Activated CD4-positive, alpha-beta T cell treated with anti-CD3 and anti-CD28 coated beads for 1 hour (primary cell): ENCODE measurements at places on chromosomes 16 and 17.

DNA sequence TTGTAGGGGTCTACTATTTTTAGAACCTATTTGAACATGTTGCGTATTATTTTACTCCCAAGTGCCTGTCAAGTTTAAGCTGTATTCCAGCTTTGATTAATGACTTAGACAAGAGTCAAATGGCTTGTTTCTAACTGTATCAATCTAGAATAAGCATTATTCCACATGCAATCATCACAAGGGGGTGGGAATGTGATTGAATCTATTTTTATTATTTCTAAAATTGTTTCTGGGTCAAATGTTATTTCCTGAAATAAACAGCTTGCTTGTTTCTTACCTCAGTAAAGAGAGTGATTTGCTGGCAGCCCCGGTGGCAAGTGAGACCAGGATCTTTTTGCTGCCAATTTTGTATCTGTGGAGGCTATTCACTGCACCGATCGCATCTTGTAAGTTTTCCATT, 21.5 kb downstream of the MARF1 start:
- DNase-seq, result no peak

DNA sequence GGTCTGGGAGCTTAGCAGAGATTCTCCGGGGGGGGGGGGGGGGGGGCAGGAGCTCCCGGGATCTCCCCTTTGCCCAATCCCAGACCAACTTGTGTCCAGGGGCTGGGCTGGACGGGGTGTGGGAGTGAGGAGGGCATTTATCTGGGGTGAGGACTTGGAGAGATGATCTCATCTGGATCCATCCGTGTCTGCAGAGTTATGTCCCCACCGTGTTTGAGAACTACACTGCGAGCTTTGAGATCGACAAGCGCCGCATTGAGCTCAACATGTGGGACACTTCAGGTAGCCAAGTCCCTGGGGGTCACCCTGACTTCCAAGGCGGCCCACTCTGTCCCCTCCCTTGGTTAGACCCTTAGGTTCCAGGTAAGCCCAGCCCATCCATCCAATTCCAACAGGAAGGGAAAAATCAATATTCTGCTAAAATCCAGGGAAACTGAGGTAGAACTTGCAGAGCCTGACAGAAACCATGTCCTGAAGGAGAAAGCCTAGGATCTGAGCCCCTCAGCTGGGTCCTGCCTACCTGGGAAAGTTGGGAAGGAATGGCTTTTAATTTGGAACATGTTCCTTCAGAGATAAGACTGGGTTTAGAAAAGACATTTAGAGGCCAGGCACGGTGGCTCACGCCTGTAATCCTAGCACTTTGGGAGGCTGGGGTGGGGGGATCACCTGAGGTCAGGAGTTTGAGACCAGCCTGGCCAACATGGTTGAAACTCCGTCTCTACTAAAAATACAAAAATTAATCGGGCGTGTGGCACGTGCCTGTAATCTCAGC, 921 bp downstream of the RND2 start:
- DNase-seq, result no peak

DNA sequence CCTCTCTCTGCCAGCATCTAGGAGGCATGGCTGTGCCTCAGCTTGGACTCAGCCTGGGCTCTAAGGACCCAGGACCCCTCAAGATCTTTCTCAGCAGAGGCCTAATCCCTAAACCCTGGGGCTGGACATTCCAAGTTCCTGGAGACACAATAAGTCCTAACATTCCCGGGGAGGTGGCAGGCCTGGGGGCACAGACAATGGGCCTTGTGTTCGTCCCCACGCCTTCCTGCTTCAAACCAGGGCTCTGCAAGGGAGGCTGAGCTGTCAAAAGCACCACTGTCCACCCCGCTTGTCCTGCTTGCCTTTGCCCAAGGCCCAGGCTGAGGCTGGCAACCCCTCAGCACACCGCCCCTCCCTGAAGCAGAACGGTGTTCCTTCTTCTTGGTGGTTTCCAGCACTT, 13.7 kb downstream of the SDK2 start:
- DNase-seq, result no peak

DNA sequence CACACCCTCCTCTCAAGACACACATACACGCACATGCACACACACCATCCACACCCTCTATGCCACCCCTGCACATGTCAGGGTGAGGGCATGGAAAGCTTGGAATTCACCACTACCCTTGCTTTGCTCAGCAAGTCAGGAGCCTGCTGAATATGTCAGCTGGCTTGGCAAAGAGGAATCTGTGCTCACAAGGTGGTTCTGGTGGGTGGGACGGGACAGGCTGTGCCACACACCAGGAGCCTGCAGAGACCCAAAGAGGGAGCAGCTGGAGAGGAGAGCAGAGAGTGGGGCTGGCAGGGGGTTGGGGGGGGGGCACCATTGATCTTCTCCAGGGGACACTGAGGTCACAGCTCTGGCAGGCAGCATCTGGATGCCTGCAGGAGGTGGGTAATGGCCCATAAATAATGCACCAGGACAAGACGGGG, 48.7 kb upstream of the NDRG4 start:
- no peak for DNase-seq

- no peak for DNase-seq
Observed at GRCh38 chr16:28549301-28549899, 4.3 kb upstream of the SGF29 start.

- no peak for DNase-seq
Observed at GRCh38 chr17:17347956-17348871, 45.0 kb downstream of the NT5M start.
